ENCODE measurements at places on chromosomes 16 and 17. TPM values are rescaled to one million over a fixed set of nuclear protein-coding genes. Genes with fewer than 3 reads are reported as not detected.

DNA sequence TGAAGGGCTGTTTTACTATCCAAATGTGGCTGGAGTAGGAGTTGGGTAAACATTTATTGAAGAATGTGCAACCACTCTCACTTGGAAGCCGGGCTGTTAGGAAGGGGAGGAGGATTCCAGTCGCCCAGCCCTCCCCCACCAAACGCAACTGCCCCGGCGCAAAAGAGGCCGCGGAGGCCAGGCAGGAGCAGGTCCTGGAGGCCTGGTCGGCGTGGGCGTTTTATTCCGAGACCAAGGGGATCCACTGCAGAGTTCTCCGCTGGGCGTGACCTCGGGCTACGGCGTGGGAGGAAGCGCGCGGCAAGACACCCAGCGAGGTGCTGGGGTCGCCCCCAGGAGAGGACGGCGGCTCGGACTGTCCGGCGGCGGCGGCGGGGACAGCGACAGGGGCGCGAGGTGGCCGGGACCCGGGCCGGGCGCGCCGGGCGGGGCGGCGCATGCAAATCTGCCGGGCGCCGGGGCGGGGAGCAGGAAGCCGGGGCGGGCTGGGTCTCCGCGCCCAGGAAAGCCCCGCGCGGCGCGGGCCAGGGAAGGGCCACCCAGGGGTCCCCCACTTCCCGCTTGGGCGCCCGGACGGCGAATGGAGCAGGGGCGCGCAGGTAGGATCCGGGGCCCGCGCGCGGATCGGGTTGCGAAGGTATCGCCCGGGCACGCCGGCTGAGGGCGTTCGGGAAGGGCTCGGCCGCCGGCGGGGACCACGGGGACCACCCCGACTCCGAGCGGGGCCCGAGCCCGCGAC lies at the start of gene IL4R:
Gene IL4R (plus strand): TSS at position 553 of the 739 bp plus-strand sequence. CDS start 26,230 bp downstream, outside the sequence.
- peaks cover 53% of the 10 kb centered on the region for H3K4me1 ChIP-seq
- H3K4me3 ChIP-seq = peak within 1 kb of the TSS; percentile 81
- H3K27me3 ChIP-seq = no peaks in the 10 kb centered on the region

The TNS4 gene
- 0.23 TPM for total RNA-seq

DNA sequence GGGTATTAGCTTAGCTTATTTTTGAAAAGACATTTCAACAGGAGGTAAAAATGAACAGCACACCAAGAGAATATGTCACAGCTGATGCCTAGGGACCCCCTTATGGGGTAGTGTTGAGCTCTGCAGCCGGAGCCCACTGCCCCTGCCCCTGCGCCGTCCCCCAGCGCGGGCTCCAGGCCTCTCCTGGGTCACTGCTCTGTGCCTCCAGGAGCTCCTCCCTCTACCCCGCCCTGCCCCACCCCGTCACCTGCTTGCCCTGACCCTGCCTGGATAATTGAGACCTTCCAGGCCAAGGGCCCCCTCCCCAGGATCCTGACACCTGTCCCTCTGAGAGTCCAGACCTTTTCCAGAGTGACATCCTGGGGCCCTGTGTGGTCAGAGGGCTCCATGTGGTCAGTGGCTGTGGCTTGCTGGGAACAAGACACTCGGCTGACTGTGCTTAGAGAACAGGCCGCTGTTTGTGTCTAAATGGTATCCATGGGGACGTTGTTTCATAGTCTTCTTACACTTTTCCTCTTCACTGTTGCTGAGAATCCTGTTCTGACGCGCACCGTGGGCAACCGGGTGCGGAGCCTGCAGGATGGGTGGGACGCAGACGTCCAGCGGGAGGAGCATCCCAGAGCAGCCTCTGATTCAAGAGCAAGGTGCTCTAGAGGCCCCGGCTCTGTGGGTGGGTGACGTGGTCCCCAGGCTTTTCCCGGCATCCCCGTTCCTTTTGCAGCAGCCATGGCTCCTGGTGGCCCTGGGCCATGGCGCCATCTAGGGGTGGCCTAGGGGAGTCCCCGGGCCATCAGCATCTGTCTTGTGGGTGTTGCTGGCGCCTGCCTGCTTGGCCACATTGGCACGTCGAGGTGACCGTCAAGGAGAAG lies 20.0 kb upstream of the WFIKKN1 start:
- no peak overlapping the region for H3K4me3 ChIP-seq
- no peak overlapping the region for H3K27ac ChIP-seq
- no peak for DNase-seq
- H3K36me3 ChIP-seq = no peaks in the 10 kb centered on the region
- peaks cover 9% of the 10 kb centered on the region for H3K4me1 ChIP-seq
- no peaks in the 10 kb centered on the region for H3K27me3 ChIP-seq

GRCh38 chr17:59651346-59651745 lies 31.7 kb downstream of the CLTC start:
- DNase-seq = no peak
- H3K27me3 ChIP-seq = no peaks in the 10 kb centered on the region
- H3K36me3 ChIP-seq = peaks cover 100% of the 10 kb centered on the region
- H3K4me1 ChIP-seq = no peaks in the 10 kb centered on the region
- H3K4me3 ChIP-seq = no peak overlapping the region

DNA sequence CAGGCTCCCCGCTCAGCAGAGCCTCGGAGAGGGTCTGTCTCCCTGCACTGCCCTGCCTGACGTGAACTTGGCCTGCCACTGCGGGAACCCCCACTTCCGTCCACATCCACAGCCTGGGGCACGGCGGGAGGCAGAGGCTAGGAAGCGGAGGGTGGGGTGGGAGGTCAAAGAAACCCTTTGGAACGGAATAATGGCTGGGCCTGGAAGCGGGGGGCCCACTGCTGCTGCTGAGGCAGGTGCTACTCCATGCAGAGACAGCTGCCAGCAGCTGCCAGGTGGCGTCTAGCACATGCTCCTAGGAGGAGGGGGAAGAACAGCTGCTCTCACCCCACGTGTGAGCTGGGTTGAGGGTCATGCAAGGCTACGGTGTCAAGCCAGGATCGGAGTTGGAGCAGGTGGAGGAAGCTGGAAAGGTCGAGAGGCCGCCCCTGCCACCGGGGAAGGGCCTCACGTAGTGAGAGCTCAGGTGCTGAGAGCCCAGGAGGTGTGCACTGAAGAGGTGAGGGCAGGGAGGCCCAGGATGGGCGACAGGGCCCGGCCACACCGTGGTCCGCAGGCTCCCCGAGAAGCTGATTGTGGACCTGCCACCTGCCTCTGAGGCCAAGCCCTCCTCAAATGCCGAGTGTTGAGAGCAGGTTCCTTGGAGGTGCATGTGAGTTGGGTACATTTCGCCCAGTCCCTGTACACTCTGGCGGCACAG lies 9.8 kb downstream of the FSCN2 start:
- no peak overlapping the region for H3K27ac ChIP-seq
- H3K4me3 ChIP-seq = no peak overlapping the region
- peaks cover 6% of the 10 kb centered on the region for H3K4me1 ChIP-seq
- DNase-seq = no peak
- peaks cover 3% of the 10 kb centered on the region for H3K27me3 ChIP-seq
- H3K36me3 ChIP-seq = no peaks in the 10 kb centered on the region

Measured in left lung (tissue), 14 donors.